Cardiac ventricle fibroblast (primary cell): ENCODE measurements at places on chromosomes 16 and 17. TPM values are rescaled to one million over a fixed set of nuclear protein-coding genes. Genes with fewer than 3 reads are reported as not detected.

The TIMP2 gene
- 392 and 404 TPM in 2 replicates for total RNA-seq

The OR1A1 gene
- not detected in 2 replicates for total RNA-seq

The ITGAX gene
- total RNA-seq: 0.12 TPM in 1 of 2 replicates, not detected in the other

The E4F1 gene
- 15.9 and 20.5 TPM in 2 replicates for total RNA-seq

The FNDC8 gene
- not detected in 2 replicates for total RNA-seq

The DNAH3 gene
- not detected in 2 replicates for total RNA-seq

The GLIS2 gene
- total RNA-seq: 8.0 and 9.4 TPM in 2 replicates

The MAP2K4 gene
- total RNA-seq: 18.4 and 19.0 TPM in 2 replicates

The OR3A3 gene
- total RNA-seq: not detected in 2 replicates

The TNRC6C gene
- total RNA-seq: 5.2 and 7.1 TPM in 2 replicates

The KRTAP2-3 gene
- not detected in 2 replicates for total RNA-seq

The CPNE7 gene
- 1.8 and 3.2 TPM in 2 replicates for total RNA-seq

The PDE6G gene
- total RNA-seq: 0.98 TPM in 1 of 2 replicates, not detected in the other

The GCGR gene
- not detected in 2 replicates for total RNA-seq

The TRPV2 gene
- 23.5 and 25.9 TPM in 2 replicates for total RNA-seq

The STX1B gene
- 0.25 and 0.29 TPM in 2 replicates for total RNA-seq

The KIFC3 gene
- total RNA-seq: 5.6 and 8.4 TPM in 2 replicates
